ENCODE measurements at places on chromosomes 4 and X. TPM values are rescaled to one million over a fixed set of nuclear protein-coding genes. Genes with fewer than 3 reads are reported as not detected.
A peak's percentile ranks its signal among the peaks of the same experiment; 100 is the strongest.

GRCh38 chrX:24692305-24692704 lies 1.4 kb upstream of the POLA1 start:
- peak; percentile 44 for DNase-seq

DNA sequence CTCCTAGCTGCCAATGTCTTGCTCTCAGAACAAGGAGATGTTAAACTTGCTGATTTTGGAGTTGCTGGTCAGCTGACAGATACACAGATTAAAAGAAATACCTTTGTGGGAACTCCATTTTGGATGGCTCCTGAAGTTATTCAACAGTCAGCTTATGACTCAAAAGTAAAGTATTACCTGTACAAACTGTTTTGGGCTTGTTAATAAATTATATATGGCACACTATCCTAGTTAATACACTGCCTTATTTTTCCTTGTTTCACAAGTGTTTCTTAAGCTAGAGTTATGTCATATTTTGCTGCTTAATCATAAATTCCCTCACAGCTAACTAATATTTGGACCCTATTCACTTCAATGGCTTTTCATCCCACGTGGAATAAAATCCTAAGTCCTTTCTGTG lies 45.3 kb downstream of the STK26 start:
- no peak for DNase-seq

DNA sequence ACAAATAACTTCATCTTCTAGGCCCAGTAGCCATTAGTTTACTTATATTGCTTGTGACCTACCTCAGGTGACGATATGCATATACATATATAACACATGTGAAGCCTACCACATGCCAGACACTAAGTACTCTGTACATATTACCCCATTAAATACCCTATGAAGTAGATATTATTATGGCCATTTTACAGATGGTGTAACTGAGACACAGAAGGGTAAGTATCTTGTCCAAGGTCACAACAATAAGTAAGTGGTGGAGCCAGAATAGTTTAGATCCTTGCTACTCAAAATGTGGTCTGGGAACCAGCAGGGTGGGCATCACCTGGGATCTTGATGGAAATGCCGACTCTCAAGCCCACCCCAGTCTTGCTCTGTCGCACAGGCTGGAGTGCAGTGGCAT lies 78.1 kb upstream of the RAPGEF2 start:
- DNase-seq: no peak

DNA sequence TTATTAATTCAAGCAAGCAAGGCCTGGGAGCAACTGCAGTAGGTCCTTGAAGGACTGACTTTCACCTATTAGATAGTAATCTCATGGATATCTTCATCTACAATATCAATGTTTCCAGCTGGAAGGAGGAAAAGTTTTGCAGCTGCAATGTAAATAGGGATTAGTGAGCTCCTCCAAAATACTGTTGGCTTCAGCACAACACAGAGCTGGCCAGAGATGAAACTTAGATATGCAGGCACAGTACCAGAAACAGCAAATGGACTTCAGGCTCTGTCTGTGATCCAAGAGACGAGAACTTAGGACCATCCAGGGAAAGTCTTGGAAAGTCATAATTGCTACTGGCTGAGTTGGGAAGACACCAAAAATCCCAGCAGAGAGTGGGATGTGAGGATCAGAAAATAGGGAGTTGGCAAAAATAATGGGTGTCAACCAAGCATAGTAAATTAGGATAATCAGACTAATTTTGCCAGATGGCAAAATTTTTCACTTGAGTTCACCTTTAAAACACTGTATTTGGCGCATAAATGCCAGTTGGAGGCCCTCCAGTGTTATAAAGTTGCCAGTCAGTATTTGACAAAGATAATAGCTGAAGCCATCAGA lies 57.5 kb downstream of the PARM1 start:
- DNase-seq: no peak

- peak; percentile 43 for DNase-seq
These were observed 79.9 kb downstream of the AMOT start for GRCh38 chrX:112760697-112761096.

DNA sequence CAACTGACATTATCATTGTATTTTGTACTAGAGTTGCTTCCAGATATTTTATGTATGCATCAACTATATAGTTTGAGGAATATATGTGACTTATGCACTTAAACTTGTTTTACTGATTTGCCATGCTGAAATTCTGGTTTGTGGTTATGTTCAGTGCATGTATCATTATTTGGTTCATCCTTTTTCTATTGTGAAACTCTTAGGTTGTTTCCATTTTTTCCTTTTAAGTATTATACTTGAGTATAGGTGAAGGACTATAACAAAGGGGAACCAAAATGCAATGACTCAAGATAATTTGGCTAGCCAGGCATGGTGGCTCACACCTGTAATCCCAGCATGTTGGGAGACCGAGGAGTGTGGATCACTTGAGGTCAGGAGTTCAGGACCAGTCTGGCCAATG lies 21.1 kb upstream of the EPGN start:
- DNase-seq: no peak

GRCh38 chr4:127416115-127416514 lies 216.6 kb upstream of the INTU start:
- no peak for DNase-seq

DNA sequence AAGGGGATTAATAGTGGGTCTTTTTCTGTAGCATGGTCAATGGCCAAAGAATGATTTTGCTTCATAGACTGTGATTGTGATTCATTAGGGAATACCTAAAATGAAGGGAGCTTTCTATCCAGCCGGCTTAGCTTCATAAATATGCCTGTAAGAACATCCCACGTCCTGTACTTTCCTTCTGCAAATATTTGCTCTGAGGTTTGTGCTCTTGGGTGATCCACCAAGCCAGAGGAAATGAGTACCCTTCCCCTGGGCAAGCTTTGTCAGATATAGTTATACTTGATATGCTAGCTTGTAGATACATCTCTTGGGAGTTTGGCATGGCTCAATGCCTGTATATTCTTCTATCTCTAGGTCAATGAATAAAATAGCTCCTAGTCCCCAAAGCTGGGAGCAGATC lies 28.2 kb upstream of the SPARCL1 start:
- DNase-seq: no peak

DNA sequence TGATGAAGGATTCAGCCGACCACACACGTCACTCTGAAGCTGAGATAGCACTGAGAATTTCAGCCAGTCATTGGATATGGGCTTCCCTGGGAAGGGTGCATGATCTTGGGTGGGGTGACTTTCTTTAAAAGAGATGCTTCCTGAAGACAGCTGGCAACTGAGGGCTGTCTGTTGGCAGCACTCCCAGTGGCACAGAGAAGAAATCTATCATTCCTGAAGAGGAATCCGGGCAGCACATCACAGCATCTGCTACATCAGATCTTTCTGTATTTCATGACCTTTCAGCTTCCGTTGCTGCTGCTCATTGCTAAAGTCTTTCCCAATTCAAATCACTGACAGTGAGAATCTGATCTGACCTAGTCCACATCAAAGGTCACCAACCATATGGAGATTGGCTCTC lies 193.8 kb upstream of the RBPJ start:
- peak; percentile 22 for DNase-seq

DNA sequence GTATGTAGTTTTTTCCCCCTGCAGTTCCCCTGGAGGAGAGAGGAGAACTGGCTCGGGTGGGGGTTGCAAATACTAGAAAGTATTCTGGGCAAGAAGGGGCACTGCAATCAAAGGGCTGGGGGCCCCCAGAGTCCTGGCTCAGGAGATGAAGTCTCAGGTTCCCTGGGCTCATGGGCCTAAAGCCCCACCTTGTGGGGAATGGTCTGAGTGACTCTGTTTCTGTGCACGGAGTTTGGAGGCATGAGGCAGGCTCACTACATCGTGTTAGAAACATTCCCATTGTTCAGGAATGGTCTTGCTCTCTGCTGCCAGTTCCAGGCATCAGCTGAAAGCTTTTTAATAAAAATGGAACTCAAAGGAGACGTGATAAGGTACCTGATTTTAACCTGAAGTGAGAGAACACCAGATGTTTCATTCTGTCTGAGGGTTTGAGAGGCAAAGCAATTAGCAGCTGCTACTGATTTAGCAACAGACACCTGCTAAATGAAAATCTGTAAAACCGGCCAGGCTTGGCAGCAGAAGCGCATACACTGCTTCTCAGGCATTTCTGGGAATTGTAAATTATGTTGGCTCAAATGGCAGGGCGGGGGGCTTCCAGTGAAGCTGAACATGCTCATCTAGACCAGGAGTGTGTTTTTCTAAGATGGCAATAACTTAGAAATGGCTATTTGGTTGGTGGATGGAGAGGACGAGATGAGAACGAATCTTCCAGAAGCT lies 122.7 kb downstream of the TMEM164 start:
- DNase-seq: peak; percentile 6

DNA sequence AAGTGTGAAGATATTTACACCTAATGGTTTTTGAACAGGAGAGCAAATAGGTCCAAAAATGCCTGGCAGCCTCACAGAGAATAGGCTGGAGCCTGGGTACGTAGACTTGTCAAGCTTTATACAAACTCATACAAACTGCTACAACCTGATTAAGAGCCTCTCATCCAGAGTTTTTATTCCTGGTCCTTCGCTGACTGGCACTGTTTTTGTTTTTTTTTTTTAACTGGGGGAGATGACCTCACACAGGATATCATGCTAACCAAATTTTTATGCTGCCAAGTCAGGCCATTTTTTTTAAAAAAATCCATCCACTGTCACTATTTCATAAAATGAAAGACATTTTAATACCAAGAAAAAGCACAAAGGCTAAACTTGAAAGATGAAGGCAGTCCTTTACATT lies 1.9 kb downstream of the FAM114A1 start:
- DNase-seq: no peak

DNA sequence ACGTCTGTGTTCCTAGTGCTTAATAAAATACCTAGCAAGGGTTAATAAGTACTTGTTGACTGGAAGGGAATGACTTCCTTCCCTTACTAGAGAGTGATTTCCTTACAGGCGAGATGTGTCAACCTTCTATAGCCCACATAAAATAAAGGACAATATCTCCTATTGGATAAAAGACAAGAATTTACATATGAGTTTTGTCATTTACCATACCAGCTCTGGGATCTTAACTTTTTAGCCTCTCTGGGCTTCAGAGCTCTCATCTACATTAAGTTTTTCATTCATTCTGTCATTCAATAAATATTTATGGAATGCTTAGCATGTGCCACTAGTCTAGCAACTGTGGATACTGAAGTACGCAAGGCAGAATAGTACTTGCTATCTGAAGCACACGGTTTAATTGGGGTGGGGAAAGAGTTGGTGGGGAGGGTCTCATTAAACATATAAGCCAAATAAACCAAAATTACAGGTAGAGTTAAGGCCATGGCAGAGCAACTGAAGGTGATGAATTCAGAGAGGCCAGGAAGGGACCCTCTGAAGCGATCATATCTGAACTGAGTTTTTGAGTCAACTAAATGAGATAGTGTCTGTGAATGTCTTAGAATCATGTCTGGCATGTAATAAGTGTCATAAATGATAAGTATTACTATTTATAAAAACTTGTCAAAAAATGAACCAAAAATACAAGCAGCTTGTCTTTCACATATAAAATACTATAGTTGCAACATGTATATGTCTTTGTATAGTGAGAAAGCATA lies 91.6 kb upstream of the BMP2K start:
- DNase-seq: no peak

DNA sequence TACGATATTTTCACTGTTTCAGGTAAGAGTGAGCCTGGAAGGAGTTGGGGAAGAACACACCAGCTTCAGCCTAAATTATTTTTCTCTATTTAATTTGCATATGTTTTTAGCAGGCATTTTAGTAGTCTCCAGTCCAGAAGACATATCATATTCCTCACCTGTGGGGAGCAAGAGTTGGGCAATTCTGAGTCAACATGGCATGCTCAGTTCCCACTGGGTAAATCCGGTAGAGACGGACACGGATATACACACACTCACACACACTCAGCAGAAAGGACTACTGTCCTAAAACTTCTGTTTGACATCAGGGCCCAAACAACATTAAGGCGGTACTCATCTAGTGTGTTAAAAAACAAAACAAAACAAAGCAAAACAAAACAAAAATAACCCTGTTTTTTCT lies 4.9 kb upstream of the BEX4 start:
- no peak for DNase-seq

DNA sequence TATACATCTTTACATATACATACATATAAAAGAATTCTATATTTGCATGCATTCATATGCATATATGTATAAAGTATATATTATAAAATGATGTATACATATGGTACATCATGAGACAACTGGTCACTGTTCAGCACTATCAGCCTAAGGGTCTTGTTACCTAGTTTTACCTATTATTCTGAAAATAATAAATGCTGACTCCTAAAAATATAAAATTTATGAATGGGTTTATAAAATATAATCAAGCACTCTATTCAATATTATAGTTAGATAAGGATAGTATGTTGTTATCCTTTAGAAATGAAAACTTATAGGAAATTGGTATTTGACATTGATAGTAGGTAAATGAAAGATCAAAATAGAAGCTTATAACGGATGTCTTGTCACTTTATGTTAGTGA lies 324.2 kb downstream of the GBA3 start:
- DNase-seq: no peak

FGFBP2 gene
- not detected for total RNA-seq

IGFBP7 gene
- total RNA-seq: 2.3 TPM

C1QTNF7 gene
- not detected for total RNA-seq

Measured in SJCRH30 (cell line).